ENCODE measurements at places on chromosomes 3 and 15.

GRCh38 chr3:13280811-13281506 is 139.2 kb downstream of the NUP210 start:
- DNase-seq = no peak

- no peak for DNase-seq
Measured at GRCh38 chr3:175118382-175118941, 259.3 kb downstream of the NAALADL2 start.

GRCh38 chr15:41474941-41475340 is 18.7 kb upstream of the ITPKA start:
- no peak for DNase-seq

DNA sequence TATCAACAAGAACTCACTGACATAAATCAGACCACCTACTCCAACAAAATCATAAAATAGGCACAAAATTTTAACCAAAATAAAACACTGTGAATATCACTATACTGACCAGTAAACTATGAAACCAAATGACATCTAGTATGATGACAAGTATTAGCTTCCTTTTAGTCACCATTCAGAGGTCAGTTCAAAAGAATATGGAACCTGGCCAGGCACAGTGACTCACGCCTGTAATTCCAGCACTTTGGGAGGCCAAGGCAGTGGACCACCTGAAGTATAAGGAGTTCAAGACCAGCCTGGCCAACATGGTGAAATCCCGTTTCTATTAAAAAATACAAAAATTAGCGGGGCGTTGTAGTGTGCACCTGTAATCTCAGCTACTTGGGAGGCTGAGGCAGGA is 65.8 kb downstream of the SMARCC1 start:
- peak; percentile 47 for DNase-seq

DNA sequence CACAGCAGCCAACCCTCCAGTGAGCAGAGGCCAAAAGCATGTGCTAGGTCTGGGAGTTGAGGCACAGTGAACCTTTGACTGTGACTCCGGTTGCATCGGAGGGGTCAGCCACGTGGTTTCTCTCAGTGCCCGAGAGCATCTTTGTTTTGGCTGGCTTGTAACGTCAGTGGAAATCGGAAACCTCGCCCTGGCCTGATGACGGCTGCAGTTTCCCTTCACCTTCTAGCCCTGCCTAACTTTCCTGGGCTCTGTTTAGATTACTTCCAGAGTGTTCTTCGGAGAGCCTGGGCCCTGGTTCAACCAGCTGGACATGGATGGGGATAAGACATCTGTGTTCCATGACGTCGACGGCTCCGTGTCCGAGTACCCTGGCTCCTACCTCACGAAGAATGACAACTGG is 56.6 kb downstream of the MESD start:
- no peak for DNase-seq

DNA sequence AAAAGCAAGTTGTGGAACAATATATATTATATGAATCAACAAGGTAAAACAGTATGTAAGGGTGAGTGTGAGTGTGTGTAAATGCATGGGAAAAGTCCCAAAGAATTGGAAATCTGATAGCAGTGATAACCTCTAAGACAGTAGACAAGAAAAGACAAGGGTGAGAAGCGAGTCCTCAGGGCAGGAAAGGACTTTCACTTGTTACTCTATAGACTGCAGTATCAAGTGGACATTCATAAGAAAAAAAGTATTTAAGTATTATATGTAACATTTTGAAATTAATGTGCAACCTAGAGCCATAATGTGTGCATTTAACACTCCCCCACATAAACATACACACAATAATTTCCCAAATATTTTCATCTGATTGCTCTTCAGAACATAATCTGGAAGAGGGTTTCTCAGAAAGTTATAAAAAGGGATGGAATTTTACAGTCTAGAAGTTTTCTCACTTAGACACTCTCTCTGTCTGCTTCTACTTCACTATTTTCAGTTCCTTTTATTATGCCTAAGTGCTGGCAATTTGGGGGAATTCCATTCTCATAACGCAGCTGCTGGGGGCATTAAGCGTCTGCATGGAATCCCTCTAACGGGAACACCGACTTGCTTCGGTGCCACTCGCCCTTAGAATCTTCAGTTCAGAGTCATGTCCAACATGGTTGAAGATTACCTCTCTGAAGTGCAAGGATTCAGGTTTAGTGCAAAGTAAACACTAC is 50.0 kb upstream of the CDIN1 start:
- DNase-seq = peak; percentile 6

- no peak for DNase-seq
Measured at GRCh38 chr3:89889386-89889785, 782.0 kb downstream of the EPHA3 start.

GRCh38 chr15:74950078-74950908 is 6.3 kb downstream of the RPP25 start:
- peak; percentile 65 for DNase-seq

GRCh38 chr15:79969146-79969545 is 1.9 kb downstream of the BCL2A1 start:
- DNase-seq = no peak

DNA sequence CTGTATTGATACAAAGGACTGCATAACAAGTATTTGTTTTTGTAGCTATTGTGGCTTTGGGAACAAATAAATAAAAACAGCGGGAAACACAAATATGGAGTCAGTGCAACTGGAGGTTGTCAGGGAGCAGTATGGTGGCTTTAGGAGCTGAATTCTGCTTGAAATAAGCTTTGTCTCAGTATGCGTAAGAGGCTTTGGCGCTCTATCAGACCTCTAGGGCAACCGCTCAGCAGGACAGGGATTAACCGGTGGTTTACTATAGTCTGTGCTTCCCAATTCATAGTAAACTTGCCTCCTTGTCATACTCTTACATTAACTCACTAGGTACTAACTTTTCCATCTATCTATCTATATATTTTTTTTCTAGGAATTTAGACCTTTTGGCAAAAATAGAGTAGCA is 104.6 kb downstream of the ZIC1 start:
- no peak for DNase-seq

- no peak for DNase-seq
Measured at GRCh38 chr15:37098468-37099318, 1.7 kb downstream of the MEIS2 start.

- DNase-seq = no peak
Measured at GRCh38 chr15:68314563-68314962, 37.0 kb downstream of the FEM1B start.

GRCh38 chr3:86867982-86868381 is 123.0 kb downstream of the VGLL3 start:
- peak; percentile 38 for DNase-seq

- DNase-seq = no peak
Measured at GRCh38 chr15:76936671-76937070, 5.1 kb downstream of the RCN2 start.

- DNase-seq = no peak
Measured at GRCh38 chr3:51375136-51375535, 10.0 kb upstream of the MANF start.

DNA sequence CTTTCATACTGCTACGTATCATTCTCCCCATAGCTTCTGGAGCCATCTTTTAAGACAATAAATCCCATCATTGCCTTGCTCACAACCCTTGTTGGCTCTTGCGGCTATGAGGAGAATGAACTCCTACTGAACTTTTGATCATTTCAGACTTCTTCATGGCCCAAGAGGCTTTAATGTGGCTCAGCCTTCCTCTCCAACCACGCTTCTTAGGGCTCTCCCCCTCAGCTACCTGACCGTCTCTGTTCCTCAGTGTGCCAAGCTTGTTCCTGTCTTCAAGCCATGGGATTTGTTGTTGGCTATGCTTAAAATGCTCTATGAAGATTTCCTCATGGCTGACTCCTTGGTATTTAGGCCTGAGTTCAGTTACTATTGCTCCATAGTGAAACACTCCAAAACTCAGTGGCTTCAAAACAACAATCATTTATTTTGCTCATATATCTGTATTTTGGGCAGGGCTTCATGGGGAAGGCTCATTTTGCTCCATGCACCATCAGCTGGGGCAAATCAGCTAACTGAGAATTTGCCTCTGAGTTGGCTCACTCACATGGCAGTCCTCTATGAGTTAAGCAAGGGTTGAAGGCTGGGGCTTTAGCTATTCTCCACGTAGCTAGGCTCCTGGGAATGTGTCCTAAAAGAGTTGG is 47.5 kb downstream of the FOXL2 start:
- DNase-seq = no peak

Measured in fibroblast of skin of right quadriceps (primary cell).